ENCODE measurements at places on chromosomes 16 and 17.
A peak's percentile ranks its signal among the peaks of the same experiment; 100 is the strongest.

DNA sequence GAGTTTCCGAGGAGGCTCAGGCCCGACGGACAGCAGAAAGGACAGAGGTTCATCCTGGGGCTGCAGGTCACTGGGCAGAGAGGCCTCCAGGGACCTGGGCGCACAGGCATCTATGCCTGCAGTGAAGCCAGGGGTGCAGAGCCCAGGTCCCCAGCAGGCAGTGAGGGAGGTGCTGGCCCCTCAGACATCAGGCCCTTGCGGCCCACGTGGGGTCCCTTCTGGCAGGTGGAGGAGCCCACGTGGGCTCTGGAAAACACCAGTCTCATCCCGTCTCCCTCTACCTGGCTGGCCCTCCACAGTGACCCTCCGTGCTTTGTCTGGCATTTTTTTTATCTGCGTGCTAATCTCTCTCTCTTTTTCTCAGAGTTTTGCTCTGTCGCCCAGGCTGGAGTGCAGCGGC is 36.5 kb downstream of the ENGASE start:
- no peak for DNase-seq

DNA sequence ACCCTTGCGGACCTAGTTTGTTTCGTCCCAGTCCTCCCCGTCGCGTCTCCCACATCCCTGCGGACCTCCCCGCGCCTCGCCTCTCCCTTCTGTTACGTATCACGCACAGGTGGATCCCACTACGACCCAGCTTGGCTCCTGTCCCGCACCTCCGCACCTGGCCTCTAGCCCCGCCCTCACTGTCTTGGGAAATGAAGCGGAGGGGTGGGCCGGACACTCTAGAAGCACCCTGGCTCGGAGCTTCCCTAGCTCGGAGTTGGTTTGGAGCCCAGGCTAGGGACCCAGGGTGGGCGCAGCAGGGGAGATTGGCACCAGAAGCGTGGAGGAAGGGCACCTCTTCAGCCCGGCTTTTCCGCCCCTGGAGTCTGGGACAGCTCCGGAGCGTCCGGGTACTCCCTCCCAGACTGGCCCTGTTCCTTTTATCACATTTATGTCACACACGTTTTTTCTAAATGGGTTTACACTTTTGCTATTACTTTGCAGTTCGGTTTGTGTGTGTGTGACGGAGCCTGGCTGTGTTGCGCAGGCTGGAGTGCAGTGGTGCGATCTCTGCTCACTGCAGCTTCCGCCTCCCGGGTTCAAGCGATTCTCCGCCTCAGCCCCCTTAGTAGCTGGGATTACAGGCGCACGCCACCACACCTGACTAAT is 1.4 kb upstream of the CEMP1 start:
- no peak for DNase-seq

- DNase-seq, result peak; percentile 96
Observed at GRCh38 chr16:56964243-56965148, 2.7 kb downstream of the CETP start.

GRCh38 chr17:3536716-3537115 is 20.9 kb downstream of the TRPV3 start:
- no peak for DNase-seq

GRCh38 chr16:55015181-55015913 is 84.7 kb downstream of the IRX5 start:
- no peak for DNase-seq

- no peak for DNase-seq
Observed at GRCh38 chr16:65781363-65781762, 585.1 kb upstream of the CDH5 start.

GRCh38 chr16:11536104-11536866 is 50.4 kb downstream of the LITAF start:
- no peak for DNase-seq

GRCh38 chr16:28879261-28879840 is 1.1 kb downstream of the ATP2A1 start:
- DNase-seq, result no peak

DNA sequence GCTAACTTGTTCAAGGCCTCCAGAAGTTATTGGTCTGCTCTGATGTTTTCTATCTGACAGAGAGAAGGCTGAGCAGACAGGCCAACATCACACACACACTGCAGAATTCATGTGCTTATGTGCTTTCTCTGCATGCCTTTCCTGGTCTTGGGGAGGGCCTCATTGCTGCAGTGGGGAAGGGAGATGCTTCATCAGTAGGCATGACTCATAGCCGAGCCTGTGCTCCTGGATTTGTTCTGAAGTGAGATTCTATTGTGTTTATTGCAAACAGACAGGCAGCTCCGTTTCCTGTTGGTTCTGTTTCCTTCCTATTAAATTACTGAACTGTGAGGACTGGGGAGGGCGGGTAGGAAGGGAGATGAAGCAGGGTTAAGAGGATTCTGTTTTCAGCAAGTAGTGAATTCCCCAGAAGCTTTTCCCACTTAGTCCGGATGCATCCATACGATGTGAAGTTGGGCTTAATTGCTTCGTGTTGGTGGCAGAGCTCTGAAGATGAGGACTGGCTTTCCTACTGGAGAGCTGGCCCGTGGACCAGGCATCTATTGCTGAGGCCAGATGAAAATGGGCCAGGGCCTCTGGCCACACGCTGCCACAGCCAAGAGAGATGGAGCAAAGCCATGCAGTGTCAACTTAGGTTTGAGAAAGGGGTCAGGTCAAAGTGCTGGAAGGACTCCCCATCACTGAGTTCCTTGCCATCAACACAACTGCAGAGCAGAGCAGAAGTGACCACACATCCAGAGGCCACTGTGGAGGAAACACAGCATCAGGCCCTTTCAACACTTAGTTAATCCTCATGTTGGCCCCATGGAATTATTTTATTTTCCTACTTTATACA is 179.3 kb downstream of the UTP18 start:
- DNase-seq, result no peak

- no peak for DNase-seq
Observed at GRCh38 chr17:58189436-58190146, 2.9 kb upstream of the EPX start.

GRCh38 chr17:75853433-75853832 is 1.7 kb downstream of the WBP2 start:
- DNase-seq, result no peak

DNA sequence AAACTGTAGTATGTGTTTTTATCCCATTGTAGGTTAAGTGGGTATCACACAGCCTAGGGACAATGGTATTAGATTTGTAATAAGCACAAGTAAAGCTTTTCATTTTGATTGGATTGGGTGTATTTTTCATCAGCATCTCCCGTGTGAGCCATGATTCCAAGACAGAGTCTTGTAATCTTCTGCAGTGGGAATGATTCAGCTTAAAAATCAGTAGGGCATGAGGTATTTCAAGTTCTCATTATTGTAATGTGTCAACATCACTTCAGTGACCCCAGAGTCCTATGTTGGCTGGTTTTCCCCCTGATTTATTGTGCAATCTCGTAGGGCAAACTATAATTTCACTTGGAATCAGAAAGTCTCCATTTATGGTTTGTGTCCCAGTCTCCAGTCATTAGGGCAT is 833.2 kb upstream of the RBFOX1 start:
- DNase-seq, result no peak

GRCh38 chr16:77700846-77701245 is 21.5 kb upstream of the NUDT7 start:
- DNase-seq, result no peak
